ENCODE measurements at places on chromosomes 1 and 21.

- DNase-seq, result no peak
These were observed 1.5 kb upstream of the ZMPSTE24 start for GRCh38 chr1:40256401-40257084.

DNA sequence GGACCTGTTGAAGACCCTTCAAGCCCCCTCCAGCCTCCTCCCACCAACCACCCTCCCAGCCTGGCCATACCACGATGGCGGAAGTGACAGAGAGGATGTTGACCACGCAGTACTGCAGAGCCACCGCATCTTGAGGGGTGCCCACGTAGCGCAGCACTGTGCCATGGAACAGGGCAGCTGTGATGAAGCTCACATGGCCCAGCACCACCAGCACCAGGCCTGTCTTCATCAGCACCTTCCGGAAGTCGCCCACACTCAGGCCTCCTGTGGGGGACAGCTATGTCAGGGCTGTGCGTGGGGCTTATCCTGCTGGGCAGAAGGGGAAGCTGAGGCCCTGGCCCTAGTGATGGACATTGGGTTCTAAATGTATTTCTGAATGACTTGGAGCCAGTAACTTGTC, 3.1 kb downstream of the TMEM54 start:
- DNase-seq, result no peak

- DNase-seq, result no peak
These were observed 8.3 kb downstream of the CNR2 start for GRCh38 chr1:23904748-23905357.

DNA sequence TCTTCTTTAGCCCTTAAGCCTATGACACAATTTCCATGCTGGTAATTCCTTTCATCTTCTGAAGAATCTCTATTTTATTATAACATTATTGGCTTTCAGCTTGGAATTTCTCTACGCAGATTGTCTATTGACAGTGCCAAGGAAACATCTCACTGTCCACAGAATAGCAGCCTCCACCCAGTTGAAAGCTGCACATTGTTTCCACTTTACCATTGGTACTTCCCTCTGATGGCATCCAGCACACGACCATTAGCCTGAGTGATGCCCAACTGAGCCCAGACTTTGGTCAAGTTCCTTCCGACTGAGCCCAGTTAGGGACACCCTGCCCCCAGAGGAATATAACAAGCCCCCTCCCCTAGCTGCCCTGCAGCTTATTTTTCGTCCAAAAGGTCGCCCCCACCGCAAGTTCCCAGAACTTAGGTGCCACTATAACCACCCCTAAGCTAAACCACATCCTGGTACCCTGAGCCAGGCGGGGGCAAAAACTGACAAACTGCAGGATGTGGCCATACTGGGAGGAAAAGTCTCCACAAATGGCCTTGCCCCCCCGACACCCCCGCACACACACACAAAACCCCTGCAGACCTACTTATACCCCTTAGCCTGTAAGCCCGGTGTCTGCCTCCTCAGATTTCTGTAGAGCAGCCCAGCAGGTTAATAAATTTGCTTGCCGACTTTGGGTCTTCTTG, 13.2 kb downstream of the GBP5 start:
- DNase-seq, result no peak

Data from NCI-H748 treated with DMSO at 0.1 percent for 48 hours (cell line).